ENCODE measurements at places on chromosomes 5 and 9. TPM values are rescaled to one million over a fixed set of nuclear protein-coding genes. Genes with fewer than 3 reads are reported as not detected.
A peak's percentile ranks its signal among the peaks of the same experiment; 100 is the strongest.

The ANGPTL2 gene
- 6.1 TPM for polyA plus RNA-seq

The IFNA2 gene
- not detected for polyA plus RNA-seq

The HACD4 gene
- polyA plus RNA-seq: 4.1 TPM

The NIPAL4 gene
- 0.19 TPM for polyA plus RNA-seq

The CCNI2 gene
- 0.46 TPM for polyA plus RNA-seq

The FAM174A gene
- polyA plus RNA-seq: 15.1 TPM

The SELENOP gene
- polyA plus RNA-seq: 236 TPM

The SLC36A3 gene
- not detected for polyA plus RNA-seq

The N4BP3 gene
- 2.6 TPM for polyA plus RNA-seq

- no peaks in the 10 kb centered on the region for H3K36me3 ChIP-seq
- no peaks in the 10 kb centered on the region for H3K4me1 ChIP-seq
- H3K4me3 ChIP-seq: no peak overlapping the region
- DNase-seq: peak; percentile 44
- no peak overlapping the region for H3K27ac ChIP-seq
Measured at GRCh38 chr5:163916376-163916775, 411.0 kb downstream of the MAT2B start.

- no peaks in the 10 kb centered on the region for H3K4me1 ChIP-seq
- DNase-seq: no peak
- H3K27me3 ChIP-seq: no peaks in the 10 kb centered on the region
- no peak overlapping the region for H3K27ac ChIP-seq
- no peaks in the 10 kb centered on the region for H3K36me3 ChIP-seq
Measured at GRCh38 chr5:2496891-2497290, 254.6 kb downstream of the IRX2 start.

GRCh38 chr5:159444441-159445082 is 114.3 kb upstream of the IL12B start:
- H3K36me3 ChIP-seq: no peaks in the 10 kb centered on the region
- no peaks in the 10 kb centered on the region for H3K4me1 ChIP-seq

- peaks cover 10% of the 10 kb centered on the region for H3K27me3 ChIP-seq
- H3K4me1 ChIP-seq: peaks cover 4% of the 10 kb centered on the region
- no peak overlapping the region for H3K27ac ChIP-seq
- DNase-seq: no peak
- no peak overlapping the region for H3K4me3 ChIP-seq
- H3K36me3 ChIP-seq: no peaks in the 10 kb centered on the region
Measured at GRCh38 chr5:123098767-123099513, 9.9 kb downstream of the PRDM6 start.
